Stimulated activated CD8-positive, alpha-beta memory T cell treated with anti-CD3 and anti-CD28 coated beads, Interleukin-15, amount 100 ng/mL, for 1 hour (primary cell): ENCODE measurements at places on chromosomes 13 and 19.

DNA sequence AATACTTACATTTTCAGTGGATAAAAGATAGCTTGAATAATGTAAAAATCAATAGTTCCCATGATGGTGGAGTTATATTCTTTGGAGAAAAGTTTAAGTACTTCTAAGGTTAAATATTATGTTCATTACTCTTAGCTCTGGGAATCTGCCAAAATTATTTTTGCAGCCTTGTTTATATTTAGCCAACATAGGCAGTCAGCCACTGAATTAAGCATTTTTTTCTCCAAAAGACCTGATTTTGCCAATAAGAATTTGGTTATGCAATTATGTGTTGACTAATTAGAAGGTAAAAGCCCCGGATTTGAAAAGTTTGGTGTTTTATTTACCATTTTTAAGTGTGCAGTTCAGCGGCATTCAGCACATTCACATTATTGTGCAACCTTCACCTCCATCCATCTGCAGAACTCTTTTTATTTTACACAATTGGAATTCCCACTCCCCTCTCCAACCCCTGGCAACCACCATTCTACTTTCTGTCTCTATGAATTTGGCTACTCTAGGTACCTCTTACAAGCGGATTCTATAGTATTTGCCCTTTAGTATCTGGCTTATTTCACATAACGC lies 90.1 kb upstream of the C1QTNF9B start:
- DNase-seq: no peak

DNA sequence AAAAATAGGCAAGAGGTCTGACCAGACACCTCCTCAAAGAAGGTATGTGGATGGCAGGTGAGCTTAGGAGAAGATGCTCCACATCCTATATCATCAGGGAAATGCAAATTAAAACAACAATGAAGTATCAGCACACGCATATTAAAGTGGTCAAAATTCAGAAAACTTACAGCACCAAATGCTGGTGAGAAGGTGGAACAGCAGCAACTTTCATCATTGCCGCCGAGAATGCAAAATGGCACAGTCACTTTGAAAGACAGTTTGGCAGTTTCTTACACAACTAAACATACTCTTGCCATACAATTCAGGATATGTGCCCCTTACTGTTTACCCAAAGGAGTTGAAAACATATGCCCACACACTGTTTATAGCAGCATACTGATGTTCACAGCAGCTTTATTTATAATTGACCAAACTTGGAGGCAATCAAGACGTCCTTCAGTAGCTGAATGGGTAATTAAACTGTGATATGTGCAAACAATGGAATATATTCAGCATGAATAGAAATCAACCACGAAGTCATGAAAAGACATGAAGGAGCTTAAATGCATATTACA lies 22.5 kb downstream of the OR10H4 start:
- no peak for DNase-seq

DNA sequence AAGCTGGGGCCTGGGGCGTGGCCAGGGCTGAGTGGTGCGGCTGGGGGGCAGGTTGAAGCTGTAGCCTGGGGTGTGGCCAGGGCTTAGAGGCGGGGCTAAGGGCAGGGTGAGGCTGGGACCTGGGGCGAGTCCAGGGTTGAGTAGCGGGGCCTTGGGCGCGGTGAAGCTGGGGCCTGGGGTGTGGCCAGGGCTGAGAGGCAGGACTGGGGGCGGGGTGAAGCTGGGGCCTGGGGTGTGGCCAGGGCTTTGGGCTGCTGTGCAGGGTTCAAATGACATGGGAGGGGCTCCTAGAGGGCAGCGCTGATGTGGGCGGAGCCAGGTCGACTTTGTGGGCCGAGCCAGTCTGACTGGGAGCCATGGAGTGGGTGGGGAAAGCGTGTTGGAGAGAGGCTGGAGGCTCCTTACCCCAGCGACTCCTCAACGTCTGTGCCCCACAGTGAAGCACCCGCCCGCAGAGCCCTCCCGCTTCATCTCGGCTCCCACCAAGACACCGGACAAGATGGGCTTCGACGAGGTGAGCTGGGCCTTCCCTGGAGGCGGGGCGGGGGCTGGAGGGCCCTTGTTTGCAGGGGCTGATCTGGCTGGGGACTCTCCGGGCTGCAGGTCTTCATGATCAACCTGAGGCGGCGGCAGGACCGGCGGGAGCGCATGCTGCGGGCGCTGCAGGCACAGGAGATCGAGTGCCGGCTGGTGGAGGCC lies 21.5 kb downstream of the COLGALT1 start:
- no peak for DNase-seq

- no peak for DNase-seq
Observed at GRCh38 chr13:89856512-89856911, 1491.0 kb upstream of the MIR17HG start.

DNA sequence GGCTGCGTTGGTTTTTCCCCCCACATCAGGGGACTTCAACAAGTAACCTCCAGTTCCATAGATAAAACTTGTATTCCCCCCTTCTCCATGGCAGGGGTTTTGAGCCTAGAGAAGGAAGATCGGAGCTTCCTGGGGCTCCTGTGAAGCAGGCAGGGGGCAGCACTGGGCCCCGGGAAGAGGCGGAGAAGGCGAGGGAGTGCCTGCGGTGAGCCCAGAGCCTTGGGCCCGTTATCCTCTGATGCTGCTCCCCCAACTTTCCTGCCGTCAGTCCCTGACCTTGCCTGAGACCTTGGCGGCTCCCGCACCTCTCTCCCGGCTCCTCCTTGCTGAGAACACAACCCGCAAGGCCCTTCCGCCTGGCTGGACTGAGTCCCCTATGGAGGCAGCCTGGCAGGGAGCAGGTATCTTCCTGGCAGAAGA lies 2.5 kb downstream of the LIPE start:
- DNase-seq: no peak

GRCh38 chr19:50794074-50794875 lies 4.1 kb downstream of the ACP4 start:
- DNase-seq: no peak
